Left forelimb (tissue), 1 donor: ENCODE measurements at places on chromosomes 12 and 14.

DNA sequence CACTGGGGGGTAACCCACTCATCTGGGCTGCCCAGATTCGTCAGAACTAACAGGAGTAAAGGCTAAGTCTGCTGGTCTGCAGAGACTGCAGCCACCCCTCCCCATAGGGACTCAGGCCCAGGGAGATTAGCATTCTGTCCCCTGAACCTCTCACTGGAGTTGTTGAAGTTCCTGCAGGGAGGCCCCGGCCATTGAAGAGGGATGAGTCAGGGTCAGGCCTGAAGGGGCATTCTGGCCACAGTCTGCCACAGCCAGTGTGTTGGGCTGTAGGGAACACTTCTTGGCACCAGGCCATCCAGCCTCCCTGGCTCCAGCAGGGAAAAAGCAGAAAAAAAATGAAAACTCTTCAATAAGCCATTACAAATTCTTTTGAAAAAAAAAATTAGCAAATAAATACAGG is 35.3 kb downstream of the KLRK1 start:
- no peak for DNase-seq

- no peak for DNase-seq
These were observed 89.5 kb downstream of the FBXL14 start for GRCh38 chr12:1504895-1505311.

DNA sequence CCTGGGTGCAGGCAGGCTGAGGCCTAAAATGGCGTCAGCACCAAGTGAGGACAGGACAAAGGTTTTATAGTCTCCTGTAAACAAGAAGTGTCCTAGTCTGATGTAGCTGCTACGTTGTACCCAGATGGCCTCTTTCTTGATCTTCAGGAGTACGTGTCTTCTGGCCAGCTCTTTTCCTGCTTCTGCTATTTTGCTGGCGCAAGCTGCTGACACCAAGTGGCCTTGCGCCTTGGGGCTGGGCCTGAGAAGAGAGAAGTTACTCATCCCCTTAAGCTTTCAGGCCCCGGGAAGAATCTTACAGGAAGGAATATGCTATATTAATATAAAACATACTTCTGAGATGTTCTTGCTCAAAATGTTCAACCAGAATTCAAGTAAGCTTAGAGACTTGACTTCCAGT is 605.2 kb downstream of the GALC start:
- DNase-seq, result no peak

DNA sequence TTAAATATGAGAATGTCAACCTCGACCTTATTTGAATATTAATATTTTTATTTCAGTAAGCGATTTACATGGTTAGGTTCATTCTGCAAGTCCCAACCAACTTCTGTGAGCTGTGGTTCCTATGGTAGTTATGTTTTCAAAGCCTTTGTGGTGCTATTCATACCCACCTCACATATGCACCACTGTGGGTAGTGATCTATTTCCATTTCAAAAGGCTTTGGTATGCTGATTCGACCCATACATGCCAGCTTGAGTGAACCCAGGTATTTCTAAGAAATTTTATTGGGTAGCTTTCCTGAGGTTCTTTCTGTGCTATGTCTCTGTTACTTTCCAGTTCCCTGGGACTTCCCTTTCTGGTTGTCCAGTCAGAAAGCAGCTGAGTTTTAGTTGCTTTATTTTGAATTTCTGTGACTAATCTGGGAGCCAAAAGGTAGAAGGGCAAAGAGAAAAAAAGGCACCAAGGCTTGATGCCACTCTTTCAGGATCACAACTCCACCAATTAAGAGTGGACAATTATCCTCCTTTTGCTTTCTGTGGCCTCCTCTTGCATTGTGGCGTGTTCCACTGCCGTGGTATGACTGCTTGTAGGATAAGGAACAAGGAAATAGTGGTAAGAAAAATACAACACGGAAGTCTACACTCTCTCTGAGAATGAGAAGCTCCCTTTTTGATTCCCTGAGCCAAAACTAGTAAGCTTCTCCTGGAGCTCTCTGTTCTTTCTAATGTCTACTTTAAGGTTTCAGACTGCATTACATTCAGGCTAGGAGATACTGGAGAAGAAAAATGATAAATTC is 729.1 kb downstream of the NOVA1 start:
- DNase-seq, result no peak

DNA sequence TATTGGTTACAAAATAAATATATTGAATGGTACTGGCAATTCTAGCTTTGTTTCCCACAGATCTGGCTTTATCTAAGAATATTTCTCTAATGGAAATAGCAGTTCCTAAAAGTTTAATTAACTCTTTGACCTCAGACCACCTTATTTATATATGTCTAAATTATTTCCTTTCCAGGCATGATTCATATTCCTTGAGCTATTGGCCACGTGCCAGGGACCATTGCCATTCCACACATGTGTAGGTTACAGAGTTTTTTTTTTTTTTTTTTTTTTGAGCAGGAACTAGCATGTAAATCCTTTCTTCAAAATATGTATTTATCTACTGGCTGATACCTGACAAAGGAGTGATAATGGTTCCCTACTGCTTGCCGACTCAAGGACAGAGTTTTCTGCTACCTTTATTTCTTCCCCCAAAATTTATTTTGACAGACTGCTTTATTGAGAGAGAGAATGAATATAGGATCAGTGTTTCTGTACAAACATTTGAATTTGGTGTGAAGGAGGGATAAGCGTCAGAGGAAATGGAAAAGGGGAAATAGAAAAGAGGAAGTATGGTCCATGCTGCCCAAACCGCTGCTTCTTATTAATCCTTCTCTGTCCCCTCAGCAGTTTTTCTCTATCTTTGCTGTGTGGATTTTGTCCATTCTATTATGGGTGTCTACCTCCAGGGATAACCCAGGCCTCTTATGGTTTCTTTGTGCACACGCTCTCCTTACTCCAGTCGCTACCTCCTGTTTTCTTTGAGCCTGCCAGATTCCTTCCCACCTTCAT is 36.4 kb downstream of the PDE3A start:
- DNase-seq, result no peak

GRCh38 chr12:131860472-131861260 is 32.5 kb downstream of the MMP17 start:
- no peak for DNase-seq

DNA sequence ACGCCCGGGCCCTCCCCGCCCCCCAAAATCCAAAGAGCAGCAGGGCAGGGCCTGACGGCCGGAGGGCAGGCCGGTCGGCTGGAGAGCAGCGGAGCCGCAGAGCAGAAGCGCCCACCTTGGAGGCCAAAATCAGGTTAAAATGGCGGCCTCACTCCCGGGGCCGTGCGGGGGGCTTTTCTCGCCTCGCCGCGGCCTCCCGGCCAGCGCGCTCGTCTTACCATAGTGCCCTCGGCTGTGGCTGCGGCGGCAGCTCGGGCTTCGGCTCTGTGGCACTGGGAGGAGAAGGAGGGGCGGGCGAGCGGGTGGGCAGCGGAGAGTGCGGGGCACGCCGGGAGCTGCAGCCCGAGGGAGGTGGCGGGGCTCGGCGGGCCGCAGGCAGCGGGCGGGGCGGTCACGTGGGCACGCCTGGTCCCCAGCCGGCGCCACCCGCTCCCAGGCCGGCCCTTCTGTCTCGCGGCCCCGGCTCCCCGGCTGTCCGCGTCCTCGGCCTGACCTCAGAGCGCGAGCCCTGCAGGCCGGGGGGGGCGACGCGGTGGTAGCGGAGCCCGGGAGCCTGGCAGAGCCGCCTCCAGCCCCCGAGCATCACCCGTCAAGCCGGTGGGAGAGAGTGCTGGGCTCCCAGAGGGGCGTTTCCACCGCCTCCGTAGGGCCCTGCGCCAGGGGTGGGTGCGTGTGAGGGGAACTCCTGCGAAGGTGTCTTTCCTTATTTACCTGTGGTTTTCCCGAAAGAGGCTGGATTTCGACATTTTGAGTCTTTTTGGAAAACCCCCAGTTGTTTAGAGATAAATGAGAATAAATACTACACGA is at the start of gene CFL2:
Gene CFL2 (minus strand): TSS at position 274 of the 807 bp plus-strand sequence. CDS start 53 bp downstream, at position 221.
- DNase-seq, result peak; percentile 90

DNA sequence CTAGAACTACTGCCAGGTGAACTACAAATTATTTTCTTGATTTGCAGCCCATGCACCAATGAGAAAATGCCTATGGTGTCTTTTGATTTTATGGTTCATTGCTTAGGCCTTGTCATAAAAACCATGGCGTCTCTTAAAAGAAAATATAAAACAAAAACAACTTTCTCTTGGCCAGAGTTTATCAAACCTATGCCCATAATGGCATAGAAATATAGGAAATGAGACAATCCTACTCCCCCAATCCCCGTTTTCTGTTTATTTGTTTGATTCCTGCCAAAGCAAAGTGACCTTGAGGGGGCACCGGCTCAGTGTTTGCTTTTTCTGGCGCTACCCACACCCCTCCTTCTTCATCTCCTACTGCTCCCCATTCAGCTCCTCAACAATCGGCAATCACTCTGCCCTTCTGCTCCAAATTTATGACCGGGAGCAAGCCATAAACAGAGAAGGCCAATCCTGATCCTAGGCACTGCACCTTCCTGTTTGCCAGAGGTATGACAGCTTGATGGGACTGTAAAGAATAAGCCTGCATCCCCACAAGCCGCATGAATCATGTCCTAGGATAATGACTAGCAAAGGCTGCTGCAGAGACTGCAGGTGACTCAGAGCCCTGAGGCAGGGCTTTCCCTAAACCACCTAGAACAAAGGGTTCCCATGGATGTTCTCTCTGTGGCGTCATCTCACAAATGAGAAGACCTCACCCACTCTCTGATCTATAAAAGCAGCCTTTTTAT is 874.9 kb downstream of the NRXN3 start:
- no peak for DNase-seq

GRCh38 chr12:40587421-40587820 is 104.8 kb upstream of the CNTN1 start:
- no peak for DNase-seq

DNA sequence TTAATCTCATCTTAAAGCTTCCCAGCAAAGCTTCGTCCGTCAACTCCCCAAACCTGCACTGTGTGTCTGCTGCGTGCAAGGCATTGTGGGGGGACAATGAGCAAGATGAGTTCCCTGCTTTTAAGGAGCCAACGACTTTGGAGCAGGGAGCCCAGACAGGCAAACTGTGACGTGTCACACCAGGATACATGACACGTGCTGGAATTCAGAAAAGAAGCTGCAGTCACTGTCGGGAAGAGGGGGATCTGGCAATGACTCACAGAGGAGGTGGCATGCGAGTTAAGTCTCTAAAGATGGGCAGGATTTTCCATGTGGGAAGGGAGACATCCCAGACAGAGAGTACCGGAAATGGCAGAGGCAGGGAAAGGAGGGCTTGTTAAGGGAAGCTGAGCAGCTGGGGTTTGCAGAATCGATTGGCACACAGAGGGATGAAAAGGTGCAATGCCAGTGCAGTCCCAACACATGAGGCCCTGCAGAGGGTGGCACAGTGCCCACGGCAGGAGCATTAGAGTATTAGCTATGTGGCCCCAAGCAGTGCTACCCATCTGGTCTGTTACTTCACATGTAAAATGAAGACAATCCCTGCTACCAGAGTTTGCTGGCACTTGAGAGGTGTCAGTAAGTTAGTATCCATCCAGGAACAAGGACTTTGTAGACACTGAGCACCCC is 52.9 kb downstream of the SETD3 start:
- no peak for DNase-seq

GRCh38 chr12:95881331-95881955 is 22.7 kb downstream of the SNRPF start:
- no peak for DNase-seq

DNA sequence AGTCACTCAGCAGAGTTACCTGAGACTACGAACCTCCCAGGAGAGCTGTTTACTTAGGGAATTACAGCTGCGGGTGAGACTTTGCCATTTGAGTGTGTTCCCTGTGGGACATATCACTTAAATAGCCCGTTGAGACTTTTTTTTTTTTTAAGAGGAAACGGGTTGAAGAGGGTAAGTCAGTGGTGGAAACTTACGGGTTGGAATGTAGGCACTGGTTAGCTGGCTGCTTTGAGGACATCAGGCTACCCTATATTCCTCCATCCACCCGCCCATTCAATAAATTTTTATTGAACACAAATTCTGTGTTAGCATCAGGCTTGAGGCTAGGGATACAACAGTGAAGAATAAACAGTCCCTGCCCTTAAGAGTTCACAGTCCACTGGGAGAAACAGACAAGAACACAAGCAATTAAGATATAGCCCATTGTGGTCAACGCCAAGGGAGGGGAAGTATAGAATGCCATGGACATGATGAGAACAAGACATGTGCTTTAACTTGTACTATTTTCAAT is 88.1 kb upstream of the CPSF6 start:
- no peak for DNase-seq

- DNase-seq, result no peak
These were observed 107.2 kb downstream of the PDE3A start for GRCh38 chr12:20475542-20475941.

GRCh38 chr12:77239617-77240016 is 174.2 kb upstream of the E2F7 start:
- no peak for DNase-seq

DNA sequence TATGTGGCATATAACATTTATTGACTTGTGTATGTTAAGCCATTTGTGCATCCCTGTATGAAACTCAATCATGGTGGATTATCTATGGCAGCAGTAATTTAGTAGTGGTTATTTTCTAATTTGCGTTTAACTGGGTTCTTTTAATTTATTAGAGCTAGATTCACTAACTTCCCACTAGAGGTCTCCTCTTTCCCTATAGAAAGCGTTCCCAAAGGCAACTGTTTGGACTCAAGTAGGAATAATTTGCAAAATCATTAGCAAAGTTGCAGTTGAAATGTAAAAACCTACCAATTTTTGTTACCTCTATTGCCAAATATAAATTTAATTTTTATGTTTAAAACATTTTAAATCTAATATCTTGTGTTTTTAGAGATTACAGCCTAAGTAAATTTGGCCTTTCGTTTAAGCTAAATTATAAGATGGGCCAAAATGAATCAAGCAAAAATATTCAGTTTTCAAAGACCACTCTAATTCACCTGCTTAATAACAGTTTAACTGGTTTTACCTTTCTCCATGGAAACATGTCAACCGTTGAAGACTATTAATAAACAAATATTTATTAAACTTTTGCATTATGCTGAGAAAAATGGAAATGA is 6.0 kb downstream of the DMAC2L start:
- DNase-seq, result no peak

GRCh38 chr12:14618983-14619382 is 51.3 kb upstream of the PLBD1 start:
- DNase-seq, result no peak

DNA sequence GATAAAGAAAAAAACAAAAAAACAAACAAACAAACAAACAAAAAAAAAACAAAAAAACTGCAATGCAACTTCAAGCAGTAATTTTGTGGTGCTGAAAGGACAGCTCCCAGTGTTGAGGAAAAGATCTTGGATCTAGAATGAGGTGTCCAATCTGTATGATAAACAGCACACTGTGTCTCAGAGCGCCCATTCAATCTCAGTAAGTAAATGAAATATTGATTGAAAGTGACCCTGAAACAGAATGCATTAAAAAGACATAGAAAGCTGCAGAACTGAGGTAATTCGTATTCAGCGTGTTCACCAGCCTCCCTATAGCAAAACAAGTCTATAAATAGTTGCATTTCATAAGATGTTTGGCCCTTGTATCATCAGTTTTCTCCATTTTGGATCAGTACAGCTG is 153.0 kb downstream of the NOVA1 start:
- DNase-seq, result no peak

GRCh38 chr12:69112616-69113015 is 126.8 kb upstream of the CPSF6 start:
- no peak for DNase-seq

- no peak for DNase-seq
These were observed 69.3 kb downstream of the PRKD1 start for GRCh38 chr14:29858299-29858698.

GRCh38 chr14:105978618-105979295 is 452.4 kb downstream of the TMEM121 start:
- no peak for DNase-seq

GRCh38 chr12:104720339-104721038 is 237.6 kb downstream of the SLC41A2 start:
- no peak for DNase-seq
